ENCODE measurements at places on chromosomes 6 and 20.

DNA sequence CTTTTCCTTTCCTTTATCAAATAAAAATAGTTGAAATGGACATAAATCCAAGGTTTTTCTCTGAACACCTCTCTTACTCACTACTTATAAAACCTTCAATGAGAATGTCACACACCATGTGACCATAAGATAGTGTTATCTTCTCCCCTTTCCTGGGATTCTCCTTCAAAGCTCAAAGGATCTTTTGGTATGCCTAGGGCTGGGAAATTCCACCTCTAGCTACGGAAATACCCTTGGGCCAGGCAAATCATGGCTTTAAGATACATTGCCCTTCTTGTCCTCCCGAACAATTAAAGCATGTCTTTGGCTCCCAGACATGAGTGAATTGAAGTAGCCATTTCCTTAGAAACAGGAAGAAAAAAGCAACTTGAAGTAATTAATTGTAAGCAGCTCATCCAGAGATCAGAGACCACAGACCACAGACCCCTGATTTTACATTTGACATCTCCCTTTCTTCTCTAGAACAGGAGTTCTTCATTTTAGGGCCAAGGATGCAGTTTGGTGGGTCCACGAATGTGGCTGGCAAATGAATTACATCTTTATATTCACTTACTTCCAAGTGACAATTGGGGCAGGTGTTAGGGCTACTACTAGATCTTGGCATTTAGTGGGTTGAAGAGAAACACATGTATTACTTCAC lies 4.1 kb downstream of the PLCB4 start:
- DNase-seq: no peak

- peak; percentile 62 for DNase-seq
These were observed 77.1 kb downstream of the JAG1 start for GRCh38 chr20:10596710-10597121.

- no peak for DNase-seq
These were observed 255.3 kb upstream of the GJE1 start for GRCh38 chr6:141877275-141877983.

GRCh38 chr6:31035862-31036497 lies 25.7 kb downstream of the MUC22 start:
- no peak for DNase-seq

GRCh38 chr20:48691523-48691922 lies 136.3 kb downstream of the PREX1 start:
- no peak for DNase-seq

DNA sequence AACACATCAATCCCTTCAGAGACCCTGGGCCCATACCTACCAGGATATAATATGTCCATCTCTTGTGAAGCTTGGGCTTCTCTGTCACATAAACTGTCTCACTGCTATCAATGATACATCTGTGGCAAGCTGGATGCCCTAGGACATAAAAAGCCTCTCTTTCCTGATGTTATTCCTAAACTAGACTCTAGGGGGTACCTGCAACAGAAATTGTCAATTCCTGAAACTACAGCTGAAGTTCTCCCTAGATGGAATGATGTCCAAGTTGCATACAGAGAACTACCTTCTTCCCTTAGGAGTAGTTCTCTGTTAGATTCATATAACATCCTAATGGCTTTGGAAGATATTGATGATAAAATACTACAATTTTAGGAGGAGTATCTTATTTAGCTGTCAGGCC lies 35.8 kb downstream of the TBX18 start:
- DNase-seq: peak; percentile 5

DNA sequence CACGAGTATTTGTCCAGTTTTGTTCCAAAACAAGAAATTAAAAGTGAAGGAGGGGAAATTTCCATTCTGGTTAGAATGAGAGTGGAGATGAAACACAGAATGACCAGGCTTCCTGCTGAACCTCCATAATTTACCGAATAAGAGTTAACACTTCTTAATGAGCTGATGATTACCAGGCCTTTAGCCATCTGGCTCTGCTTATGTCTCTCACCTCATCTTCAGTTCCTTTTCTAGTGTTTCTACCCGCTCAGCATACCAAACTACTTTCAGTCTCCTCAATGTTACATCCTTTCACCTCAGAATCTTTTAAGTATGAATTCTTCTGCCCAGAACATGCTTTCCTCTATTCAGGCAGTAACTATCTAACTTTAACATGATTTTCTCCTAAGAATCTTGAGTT lies 209.0 kb upstream of the RSPO3 start:
- no peak for DNase-seq

GRCh38 chr6:148846778-148847761 lies 100.2 kb downstream of the UST start:
- DNase-seq: no peak

DNA sequence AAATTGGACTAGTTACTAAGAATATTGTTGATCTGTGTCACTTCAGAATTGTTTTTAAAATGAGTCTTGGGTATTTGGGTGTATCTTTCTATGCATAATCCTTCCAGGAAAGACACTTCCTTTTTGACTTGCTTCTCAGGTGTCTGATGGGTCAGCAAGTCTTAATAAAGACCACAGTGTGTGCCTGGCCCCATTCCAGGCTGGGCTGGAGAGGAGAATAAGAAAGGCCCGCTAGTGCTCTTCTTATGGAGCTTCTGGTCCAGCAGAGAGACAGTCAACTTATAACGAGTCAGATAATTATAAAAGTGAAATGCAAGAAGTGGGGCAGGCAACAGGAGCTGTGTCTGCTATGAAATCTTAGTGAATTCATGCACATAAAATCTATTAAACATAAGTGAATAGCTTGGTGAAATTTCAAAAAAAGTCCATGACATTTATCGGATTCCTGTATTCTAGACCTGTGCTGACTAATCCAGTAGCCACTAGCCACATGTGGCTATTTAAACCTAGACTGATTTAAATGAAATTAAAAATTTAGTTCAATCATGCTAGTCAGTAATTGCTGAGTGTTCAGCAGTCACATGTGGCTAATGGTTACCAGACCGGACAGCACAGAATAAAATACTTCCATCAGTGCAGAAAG lies 42.6 kb downstream of the RNF144B start:
- no peak for DNase-seq

DNA sequence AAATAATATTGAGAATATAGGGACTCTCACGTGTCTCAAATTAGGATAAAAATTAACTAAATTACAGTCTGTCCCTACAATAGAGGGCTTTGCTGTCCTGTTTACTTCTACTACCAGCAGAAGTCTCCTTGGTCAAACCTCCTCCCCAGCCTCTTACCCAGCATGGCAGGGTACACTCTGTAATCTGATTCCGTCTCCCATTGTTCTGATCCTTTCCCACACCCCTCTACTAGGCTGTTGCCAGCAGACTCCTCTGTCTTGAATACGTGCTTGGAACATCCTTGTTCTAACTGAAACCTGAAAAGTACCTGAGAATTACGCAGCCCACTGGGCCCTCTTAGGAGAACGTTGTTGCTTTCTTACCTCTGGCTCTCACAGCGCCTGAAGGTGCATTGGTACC lies 112.2 kb upstream of the PREP start:
- no peak for DNase-seq

GRCh38 chr20:14780508-14780907 lies 443.1 kb upstream of the FLRT3 start:
- DNase-seq: no peak

DNA sequence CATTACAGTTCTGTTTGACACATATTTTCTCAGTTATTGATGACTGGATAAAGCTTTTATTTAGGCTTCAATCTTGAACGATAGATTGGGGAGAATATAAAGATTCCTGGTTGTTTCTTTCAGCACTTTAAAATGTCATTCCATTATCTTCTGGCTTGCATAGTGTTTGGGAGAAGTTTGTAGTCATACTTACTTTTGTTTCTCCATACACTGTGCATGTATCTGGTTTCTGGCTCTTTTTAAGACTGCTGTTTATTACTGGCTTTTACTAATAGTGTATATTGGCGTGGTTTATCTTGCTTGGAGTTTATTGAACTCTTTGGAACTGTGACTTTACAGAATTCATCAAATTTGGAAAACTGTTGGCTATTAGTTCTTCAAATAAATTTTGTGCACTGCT lies 49.2 kb downstream of the RGS17 start:
- no peak for DNase-seq

- no peak for DNase-seq
These were observed 472.5 kb upstream of the BTBD3 start for GRCh38 chr20:11445161-11445560.

- no peak for DNase-seq
These were observed 1.6 kb downstream of the INSM1 start for GRCh38 chr20:20369250-20370093.

DNA sequence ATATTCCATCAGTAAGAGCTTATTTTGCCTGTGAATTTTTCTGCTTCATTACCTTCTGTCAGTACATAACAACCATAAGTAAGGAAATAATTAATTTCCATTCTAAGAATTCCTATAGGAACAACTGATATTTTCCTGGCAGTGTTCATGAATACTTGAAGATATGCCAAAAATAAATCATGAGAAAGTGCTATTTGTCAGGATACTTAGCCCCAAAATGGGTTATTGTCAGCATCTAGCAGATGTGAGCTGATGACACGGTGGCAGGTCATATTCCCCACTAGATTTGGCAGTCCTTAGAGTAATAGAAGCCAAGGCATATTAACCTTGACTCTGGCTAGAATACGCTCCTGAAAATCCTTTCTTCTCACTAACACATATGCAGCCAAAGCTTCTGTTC lies 43.2 kb upstream of the CRISP1 start:
- no peak for DNase-seq

- no peak for DNase-seq
These were observed 91.9 kb upstream of the CLDN20 start for GRCh38 chr6:155171747-155172449.

- no peak for DNase-seq
These were observed 118.3 kb downstream of the KIF13A start for GRCh38 chr6:17869010-17869752.

DNA sequence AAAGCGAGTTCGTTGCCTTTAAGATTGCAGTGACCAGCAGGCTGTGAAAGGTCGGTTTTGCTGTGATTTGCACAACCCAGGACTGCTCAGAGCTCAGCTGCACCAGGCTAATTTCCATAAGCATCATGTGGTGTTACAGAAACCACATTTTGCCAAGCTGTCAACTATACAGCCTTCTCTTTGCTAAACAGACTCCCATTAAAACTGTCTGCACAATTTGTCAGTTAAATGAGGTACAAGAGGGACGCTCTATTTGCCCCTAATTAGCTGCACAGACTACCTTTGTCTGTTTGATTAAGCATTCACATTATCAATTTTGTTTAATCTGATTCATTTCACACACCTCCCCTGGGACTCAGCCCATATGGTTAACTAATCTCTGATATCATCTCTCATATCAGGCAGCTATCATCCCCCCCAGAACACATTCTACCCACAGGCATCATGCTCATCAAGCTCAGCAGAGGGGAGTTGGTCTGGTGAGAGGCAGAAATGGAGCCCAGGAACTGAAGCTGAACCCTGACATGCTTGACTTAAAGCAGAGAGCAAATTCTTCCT lies 62.1 kb downstream of the OLIG3 start:
- no peak for DNase-seq

GRCh38 chr20:45969712-45970634 lies 2.0 kb downstream of the ZNF335 start:
- DNase-seq: peak; percentile 84

- DNase-seq: no peak
These were observed 24.6 kb upstream of the SERPINB1 start for GRCh38 chr6:2866171-2866846.

GRCh38 chr6:108630050-108630714 lies 69.5 kb downstream of the FOXO3 start:
- no peak for DNase-seq

GRCh38 chr20:6492271-6493055 lies 275.0 kb upstream of the BMP2 start:
- DNase-seq: no peak

DNA sequence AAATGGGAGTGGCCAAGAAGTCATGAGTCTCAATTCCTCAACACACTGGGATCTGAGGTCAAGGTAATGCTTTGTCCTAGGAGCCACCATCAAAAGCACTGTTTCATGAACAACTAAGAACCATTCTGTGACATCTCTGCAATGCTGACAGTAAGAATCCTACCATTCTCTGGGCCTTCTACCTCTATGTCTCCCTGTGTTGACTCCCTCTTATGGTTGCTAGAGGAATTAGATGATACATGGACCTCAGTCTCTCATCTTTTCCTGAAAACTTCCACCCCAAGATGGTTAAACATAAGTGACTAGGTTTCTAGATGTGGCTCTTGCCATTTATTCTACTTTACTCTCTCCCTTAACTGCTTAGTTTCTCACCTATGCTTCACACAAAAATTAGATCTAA lies 9.1 kb downstream of the MTRF1L start:
- DNase-seq: no peak

GRCh38 chr20:9147547-9148024 lies 78.7 kb downstream of the PLCB4 start:
- peak; percentile 38 for DNase-seq

DNA sequence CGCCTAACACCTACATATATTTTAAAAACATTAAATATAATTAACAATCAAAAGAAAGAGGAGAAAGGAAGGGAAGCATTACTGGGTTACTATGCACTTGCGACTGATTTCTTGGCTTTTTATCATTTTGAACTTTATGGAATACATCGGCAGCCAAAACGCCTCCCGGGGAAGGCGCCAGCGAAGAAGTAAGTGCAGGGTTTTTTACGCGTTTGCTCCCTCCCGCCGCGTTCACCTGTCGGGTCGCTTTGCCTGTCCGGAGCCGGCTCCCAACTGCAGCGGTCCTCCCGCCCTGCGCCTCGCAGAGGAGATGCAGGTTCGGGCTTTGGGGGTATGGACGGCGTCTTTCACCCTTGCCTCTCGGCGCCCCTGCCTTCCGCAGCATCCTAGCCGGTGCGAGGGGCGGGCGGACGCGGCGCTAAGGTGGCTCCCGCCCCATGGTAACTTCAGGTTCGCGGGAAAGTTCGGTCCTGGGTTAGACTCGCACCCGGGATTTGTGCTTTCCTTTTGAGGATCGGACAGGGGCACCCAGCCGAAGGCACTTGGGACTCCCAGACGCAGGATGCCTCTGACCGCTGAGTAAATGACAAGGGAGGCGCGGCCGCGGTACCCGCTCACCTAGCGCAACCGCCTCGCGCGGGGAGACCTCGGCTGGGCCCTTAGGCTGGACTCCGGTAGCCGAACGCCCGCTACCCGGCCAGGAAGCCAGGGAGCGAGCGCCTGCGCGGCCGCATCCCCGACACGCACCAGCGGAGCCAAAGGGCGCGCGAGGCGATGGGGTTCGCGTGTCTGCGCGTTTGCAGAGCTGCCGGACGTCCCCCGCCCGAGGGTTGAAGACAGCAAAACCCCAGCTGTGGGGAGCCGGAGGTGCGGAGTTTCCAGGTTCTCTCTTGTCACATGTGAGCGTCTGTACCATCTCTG lies 891 bp downstream of the RSPO3 start:
- DNase-seq: no peak

GRCh38 chr6:2976571-2977085 lies 5.3 kb upstream of the SERPINB6 start:
- DNase-seq: peak; percentile 45
